T1000 (cell line): ENCODE measurements at places on chromosomes 11 and 22.

DNA sequence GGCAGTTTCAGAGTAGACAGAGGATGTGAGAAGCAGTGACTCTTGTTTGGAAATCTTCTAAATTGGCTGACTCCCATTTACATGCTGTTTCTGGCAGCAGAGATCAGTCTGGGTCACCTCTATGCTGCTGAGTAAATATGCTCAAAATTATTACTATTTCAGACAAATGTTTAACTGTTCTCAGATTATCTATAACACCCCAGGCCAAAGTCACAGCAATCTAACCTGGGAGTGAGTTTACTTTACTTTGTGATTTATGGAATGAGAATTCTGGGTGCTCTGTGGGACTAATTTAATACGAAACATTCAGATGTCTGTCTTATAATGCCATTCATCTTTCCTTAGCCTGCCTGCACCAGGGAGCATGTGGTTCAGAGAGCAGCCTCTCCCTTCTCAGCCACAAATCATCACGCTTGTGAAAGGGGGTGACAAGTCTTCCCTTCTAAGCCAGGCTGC lies 282.5 kb upstream of the MPPED2 start:
- no peak for DNase-seq

- DNase-seq = no peak
Measured at GRCh38 chr11:32388871-32389770, 46.2 kb downstream of the WT1 start.

- peak; percentile 39 for DNase-seq
Measured at GRCh38 chr11:59755701-59756557, 753 bp downstream of the STX3 start.

DNA sequence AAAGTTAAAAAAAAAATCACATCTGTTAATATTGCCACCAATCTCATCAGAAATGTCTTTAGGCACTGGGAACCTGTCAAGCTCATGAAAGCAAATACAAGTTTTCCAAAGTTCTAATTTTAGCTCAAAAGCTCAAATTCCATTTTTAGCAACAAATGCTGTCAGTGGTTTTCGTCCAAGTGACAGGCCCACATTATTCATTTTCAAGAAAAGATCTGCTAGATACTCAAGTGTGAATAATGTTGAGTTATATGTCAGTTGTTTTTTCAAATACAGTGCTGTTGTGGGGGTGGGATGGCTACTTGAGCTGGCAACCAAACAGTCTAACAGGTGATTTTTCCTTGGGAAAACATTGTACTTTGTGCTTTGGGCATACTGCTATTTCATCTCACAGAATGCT lies 1072.6 kb downstream of the OPCML start:
- DNase-seq = no peak

GRCh38 chr11:134150195-134150903 lies 73.4 kb downstream of the NCAPD3 start:
- no peak for DNase-seq

GRCh38 chr22:38032681-38033521 lies 24.3 kb upstream of the PICK1 start:
- DNase-seq = peak; percentile 65

DNA sequence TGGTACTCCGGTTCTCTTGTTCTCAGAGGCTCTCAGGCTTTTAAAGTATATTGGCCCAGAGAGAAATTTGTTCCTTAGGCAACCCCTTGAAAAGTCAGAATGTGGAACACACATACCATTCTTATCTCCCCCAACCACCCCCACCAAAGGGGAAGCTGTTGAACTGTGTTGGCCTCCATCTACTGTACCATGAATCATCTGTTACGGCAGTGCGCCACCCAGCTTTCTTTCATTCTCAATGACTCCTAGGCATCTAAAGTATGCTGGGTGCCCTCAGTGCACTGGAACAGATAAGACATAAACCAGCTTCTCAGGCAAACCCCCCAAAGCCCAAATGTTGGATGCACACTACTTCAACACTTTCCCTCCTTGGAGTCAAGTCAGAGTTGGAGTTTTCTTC lies 696.2 kb upstream of the TENM4 start:
- DNase-seq = no peak

GRCh38 chr11:126345283-126345682 lies 10.2 kb upstream of the ST3GAL4 start:
- no peak for DNase-seq

DNA sequence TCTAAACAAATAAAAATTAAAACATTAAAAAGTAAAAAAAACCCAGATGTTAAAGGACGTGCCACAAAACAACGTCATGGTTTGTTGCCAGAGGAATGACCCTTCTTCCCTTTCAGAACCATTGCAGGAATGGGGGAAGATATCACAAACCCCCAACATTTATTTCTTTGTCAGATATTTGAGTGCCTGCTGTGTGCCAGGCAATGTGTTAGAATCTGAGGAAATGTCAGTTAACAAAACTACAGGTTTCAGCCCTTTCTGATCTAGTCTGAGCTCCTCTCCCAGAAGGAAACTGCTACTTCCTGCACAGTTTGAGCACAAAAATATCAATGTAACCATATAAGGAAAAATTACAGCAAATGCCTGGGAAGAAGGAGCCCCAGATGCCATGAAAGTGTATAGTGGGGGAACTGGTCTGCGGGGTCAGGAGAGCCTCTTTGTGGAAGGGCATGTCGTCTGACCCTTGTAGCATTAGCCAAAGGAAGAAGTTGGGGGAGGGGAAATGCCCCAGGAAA lies 7.1 kb upstream of the NHERF4 start:
- DNase-seq = no peak

DNA sequence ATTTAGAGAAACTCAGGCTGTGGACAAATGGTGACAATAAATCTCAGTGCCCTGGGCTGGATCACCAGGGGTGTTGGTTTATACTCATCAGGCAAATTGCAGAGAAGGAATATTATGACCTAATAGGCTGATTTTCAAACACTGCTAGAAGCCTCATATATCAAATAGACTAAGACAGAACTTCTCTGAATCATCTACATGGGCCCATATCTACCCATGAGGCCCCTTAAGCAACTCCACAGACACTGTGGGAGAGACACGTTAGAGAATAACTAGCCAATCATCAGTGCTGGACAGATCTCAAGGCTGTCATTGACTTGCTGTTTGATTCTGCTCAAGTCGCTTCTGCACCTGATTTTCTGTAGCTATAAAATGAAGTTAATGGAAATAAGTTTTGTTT lies 545.8 kb downstream of the SOX6 start:
- no peak for DNase-seq

- DNase-seq = peak; percentile 27
Measured at GRCh38 chr11:60840470-60841430, 1.2 kb upstream of the CCDC86 start.

DNA sequence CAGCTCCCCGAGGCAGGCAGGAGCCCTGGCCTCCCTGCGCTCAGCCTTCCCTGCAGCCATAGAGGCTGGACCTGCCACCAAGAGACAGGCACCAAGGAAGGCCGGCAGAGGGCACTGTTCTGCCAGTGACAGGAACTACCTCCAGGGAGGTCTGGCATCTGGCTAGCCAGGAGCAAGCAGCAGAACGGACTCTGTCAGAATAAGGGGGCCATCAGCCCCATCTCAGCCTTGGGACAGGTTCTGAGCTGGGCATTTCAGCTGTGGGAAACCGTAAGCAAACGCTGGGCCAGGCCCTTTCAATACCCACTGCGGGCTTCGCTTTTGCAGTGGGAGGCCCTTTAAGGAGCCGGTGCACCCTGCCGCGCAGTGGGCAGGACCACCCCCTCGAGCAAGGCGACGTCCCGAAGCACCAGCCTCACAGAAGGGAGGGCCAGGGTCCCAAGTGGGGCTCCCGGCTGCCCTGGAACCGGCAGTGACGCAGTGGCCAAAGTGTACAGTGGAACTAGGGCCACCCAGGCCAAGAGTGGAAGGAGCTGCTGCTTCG lies 18.2 kb downstream of the IFT27 start:
- no peak for DNase-seq

- DNase-seq = no peak
Measured at GRCh38 chr11:57571606-57572005, 4.1 kb upstream of the UBE2L6 start.

DNA sequence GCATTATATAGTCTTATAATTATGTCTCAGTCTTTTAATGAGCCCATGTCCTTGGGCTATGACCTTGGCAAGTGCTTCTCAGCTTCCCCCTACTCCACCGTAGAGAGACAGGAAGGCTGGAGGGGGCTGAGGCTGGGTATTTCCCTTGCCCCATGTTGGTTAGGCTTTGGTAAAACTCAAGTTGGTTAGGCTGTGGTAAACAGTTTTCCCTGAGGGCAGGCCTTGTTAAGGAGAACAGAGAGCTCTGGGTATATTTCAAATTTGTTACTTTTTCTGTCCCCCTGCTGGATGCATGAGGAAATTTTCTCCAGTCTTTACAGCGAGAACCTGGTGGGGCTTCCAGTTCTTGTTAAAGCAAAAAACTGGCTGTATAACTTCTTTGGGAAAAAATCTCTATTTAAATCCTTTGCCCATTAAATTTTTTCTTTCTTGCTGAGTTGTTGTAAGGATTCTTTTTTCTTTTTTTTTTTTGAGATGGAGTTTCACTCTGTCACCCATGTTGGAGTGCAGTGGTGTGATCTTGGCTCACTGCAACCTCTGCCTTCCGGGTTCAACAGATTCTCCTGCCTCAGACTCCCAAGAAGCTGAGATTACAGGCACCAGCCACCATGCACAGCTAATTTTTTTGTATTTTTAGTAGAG lies 12.2 kb upstream of the DCHS1 start:
- DNase-seq = no peak

- no peak for DNase-seq
Measured at GRCh38 chr22:20433686-20434241, 3.9 kb downstream of the SCARF2 start.

DNA sequence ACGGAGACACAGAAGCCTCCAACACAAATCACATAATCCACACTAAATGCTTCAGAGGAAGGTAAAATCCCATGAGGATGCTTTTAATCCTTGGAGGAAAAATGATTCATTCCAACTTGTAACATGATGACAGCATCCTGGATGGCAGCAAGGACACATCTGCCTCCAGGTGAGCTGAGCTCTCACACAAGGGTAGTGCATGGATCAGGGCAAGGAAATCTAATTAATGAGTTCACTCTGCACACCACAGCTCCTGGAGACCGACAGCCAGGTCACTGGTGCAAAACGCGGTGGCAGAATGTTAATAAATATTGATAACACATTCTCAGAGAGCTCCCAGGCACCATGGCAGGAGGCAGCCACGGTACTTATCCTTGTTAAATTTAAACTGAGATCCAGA lies 40.3 kb upstream of the CYP2D6 start:
- DNase-seq = no peak
